ENCODE measurements at places on chromosomes 7 and 10.

DNA sequence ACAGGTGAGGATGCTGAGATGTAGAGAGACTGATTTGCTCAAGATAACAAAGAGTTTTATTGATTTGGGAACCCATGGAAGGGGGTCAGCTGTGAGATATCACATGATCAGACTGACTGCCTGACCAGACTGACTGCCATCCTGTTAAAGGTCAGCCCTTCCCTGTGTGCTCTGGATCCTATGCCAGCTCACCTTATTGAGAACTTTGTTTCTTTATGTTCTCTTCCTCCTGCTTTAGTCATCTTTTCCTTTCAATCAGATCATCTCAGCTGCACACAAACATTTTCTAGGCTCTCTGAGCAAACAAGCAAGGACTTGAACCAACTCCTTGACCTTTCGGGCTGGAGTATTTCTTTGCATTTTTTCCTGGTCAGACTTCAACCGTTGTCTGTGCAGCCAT, 50.0 kb upstream of the MTPN start:
- no peak for DNase-seq

- DNase-seq, result no peak
These were observed 49.2 kb downstream of the IQUB start for GRCh38 chr7:123485187-123485586.

- no peak for DNase-seq
These were observed 93.6 kb downstream of the RGS10 start for GRCh38 chr10:119448628-119449584.

DNA sequence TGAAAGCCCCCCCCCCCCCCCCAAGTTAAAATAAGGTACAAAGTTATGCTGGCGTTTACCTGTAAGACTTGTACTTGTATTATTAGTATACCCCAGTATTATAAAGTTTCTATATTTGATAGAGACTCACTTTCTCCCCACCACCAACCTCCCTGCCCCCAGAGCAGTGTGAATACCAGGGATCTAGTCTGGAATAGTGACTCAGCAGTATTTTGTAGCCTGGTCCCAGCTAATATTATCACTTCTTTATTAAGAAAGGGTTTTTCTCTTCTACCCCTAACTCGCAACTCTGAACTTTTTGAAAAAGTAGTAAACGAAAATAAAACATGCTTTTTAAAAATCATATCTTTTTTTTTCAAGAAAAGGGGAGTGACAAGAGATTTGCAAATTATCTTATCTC, 26.7 kb downstream of the GLI3 start:
- DNase-seq, result no peak

DNA sequence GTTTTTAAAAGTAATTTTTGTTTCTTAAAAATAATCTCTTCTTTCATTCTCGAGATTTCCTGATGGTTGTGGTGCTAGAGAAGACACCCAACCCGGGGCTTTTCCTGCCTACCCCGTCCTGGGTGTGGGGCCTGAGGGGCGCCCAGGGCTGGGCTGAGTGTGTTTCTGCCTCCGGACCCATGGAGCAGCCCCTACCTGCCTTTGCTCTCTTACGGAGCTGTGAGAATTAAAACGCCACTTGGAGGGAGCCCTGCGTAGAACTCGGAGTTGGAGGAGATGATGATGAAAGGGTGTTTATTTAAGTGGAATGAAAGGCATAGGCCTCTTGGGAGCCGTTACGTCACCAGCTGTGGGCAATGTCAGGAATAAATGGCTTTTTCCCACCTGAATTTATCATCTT, 261.8 kb upstream of the SHH start:
- no peak for DNase-seq

- DNase-seq, result no peak
These were observed 21.0 kb downstream of the PIP4K2A start for GRCh38 chr10:22693371-22693784.

DNA sequence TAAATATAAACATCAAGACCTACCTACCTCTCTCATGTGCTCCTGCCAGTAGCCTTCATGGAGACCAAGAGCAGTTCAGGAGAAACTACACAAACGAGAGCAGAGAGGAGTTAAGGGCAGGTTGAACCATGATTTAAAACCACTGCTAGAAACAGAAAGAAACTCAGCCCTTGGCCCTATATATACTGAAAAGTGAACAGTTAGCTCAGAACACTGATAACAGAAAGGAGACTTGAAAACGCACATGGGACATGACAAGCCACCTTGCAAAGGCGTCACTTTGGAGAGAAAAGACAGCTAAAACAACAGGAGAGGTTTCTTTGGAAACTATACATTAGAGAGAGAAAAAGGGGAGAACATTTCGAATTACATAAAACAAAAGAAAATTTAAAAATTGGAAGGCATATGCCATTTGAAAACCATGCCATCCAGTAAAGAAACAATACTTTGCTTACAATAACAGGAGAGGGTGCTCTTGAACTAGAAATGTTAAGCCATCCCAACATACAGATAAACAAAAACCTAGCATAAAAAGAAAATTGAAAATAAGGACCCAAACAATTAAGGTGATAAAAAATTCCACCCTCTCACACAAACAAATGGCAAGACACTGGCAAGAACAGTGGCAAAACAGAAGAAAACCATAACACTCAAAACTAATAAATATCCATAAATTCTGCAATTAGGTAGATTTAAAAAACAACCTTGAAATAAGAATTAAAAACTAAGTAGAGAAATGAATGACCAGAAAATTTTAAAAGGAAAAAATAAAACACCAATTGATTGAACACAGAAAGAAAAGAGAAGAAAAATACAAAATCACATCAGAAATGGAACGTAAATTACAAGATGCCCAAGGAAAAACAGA, 232.7 kb downstream of the IMMP2L start:
- DNase-seq, result no peak

GRCh38 chr10:96758423-96758822, 38.1 kb upstream of the PIK3AP1 start:
- no peak for DNase-seq

- DNase-seq, result no peak
These were observed 60.5 kb downstream of the LAMB4 start for GRCh38 chr7:108069646-108070045.

DNA sequence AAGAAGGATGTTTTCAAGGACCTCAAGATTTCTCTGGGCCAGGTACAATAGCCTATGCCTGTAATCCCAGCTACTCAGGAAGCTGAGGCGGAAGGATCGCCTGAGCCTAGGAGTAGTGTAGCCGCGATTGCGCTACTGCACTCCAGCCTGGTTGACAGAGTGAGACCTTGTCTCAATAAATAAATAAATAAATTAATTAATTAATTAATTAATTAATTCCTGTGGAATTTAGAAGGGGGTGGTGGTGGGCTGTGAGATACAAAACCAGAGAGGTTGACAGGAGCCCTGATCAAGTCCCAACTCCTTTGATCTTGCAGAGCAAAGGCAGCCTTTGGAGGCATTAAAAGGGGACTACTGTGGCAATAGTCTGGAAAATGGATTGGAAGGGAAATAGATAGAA, 39.3 kb upstream of the NRF1 start:
- no peak for DNase-seq

DNA sequence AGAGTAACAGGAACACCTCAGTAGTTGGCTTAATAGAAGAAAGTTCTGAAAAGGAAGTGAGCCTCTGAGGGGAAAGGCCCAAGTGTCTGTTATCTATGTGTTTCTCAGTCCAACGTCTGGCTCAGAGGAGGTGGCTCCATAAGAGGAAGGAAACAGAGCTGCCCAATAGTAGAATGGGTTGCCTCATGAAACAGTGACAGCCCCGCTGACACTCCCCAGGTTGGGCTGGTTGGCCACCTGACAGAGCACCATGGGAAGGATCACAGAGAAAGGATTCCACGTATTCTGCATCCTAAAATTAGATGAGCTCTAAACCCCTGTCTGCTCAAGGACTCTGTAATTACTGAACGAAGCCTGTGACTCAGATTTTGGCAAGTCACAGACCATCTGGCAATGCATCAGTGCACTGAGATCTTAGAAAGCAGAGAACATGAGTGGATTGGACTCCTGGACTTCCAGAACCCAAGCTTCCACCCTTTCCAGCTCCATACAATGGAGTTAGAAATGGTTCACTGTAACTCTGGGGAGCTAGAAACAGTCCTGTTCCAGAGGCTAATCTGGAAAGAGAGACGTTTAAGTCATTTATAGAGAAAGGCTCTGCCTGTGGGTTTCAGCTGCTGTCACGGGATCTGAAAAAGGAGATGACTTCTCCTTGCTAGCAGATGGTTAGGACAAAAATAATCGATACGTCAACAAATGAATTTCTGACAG, 2.9 kb downstream of the PKD2L1 start:
- no peak for DNase-seq

All from NCI-H2081 treated with DMSO at 0.1 percent for 48 hours (cell line).